ENCODE measurements at places on chromosomes 3 and 15.

DNA sequence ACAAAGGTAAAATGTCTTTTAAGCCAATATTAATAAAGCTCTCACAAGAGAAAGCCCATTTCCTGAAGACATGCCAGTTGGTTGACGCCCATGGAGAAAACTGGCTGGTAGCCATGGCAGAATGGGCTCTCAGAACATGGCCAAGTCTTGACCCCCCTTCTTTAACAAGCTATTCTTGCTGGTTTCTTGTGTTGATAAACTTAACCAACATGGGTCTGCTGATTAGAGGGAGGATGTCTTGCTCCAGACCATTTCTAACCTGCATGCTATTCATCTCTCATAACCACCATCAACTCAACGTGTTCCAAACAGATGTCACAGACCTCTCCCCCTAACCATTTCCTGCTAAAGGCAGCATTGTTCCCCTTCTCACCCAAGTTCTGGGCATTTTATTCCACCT is 25.7 kb downstream of the NTRK3 start:
- no peak for DNase-seq

DNA sequence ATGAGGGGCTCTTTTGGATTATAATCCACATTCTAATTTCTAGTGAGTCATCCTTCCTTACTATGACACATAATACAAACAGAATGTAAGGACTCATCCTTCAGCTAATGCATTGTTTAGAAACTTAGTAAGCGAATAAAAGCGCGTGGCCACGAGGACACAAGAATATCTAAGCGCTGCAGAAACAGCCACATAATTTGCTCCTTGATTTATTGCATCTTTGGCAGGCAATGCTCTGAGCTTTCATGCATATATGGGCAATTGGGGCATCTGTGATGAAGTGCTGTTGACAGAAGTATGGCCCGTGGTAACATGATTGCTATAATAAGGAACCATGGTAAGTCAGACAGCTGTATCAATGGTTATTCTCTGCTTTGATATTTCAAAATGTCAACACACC is 191.3 kb upstream of the ZNF385D start:
- peak; percentile 98 for DNase-seq

GRCh38 chr3:129184396-129184657 is 631 bp upstream of the CNBP start:
- DNase-seq: no peak

- no peak for DNase-seq
Measured at GRCh38 chr15:95832668-95833067, 497.8 kb upstream of the NR2F2 start.

DNA sequence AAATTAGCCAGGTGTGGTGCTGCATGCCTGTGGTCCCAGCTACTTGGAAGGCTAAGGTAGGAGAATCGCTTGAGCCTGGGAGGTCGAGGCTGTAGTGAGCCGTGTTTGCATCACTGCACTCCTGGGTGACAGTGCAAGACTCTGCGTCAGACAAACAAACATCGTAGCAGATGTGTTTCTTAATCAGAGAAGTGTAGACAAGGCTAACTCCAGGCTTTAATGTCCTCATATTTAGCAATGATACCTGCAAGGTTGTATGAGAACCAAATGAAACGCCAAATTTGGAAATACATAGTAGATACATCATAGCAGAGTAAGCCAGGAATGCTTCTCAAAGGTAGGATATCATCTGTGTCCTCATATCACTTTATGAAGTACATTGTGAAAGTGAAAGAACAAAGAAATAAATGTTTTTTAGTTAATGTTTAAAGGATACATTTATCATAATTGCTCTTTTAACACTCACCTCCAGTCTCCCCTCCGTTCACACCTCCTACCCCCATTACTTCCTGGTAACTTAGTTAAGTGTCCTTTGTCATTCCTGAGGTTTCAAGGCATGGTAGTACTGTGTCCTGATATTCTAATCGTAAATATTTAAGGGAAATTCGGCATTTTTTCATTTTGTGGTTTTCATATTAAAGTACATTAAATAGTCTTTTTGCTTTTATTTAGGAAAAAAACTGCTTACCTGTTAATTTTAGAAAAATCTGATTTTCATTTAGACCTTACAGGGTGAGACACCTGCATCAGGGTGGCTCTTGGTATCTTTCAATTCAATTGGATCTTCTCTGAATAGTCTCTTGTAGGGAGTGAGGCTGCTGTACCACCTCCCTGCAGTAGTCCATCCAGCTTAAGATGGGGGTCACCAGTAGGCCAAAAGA is 96.1 kb downstream of the OPA1 start:
- DNase-seq: no peak

DNA sequence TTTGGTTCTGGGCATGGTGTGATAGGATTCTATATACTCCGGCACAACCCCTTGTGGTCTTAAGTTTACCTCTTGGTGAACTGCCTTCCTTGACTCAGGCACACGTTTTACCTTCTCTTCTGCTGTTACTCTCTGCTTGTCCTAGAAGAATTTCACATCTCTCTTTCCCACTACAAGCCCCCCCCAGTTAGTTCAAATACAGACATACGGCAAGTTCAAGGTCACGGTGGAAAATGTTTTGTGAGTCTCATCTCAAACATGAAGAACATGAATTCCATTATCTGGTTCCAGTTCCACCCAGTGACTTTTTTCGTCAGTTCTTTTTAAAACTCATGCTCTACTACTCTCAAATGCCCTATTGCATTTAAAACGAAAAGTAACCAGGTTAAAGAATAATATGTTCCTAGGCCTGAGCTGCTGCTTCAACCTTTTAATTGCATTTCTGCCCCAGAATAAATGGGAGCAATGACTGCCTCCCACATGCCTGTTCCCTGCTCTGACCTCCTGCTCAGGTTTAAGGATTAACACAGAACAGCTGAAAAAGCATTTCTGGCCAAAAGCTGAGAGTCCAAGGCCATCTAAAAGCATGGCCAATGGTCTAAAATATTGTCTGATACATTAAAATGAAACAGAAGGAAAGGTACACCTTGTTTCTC is 132.8 kb downstream of the OSBPL10 start:
- DNase-seq: no peak

DNA sequence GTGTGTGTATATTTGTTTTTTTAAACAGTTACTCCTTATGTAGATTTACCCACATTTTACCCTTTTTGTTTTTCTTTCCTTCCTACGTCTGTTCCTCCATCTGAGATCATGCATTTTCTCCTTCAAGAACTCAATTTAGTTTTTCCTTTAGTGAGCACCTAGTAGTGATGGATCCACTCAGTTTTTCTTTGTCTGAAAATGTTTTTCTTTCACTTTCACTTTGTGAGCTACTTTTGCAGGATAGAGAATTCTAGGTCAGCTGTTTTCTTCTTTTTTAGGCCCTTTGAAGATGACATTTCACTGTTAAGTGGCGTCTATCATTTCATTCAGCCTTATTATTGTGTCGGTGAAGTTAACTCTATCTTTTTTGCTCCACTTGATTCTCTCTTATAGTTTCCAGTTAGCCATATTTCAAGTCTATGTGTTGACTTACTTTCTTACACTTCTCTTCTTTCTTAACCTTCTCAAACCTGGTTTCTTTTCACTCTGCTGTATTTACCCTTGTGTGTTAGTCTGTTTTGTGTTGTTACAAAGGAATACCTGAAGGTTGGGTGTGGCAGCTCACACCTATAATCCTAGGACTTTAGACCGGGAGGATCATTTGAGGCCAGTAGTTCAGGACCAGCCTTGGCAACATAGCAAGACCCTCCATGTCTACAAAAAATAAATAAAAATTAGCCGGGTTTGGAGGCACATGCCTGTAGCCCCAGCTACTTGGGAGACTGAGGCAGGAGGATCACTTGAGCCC is 55.8 kb downstream of the PRKCI start:
- no peak for DNase-seq

- DNase-seq: no peak
Measured at GRCh38 chr3:33236005-33236404, 17.4 kb upstream of the SUSD5 start.

- no peak for DNase-seq
Measured at GRCh38 chr3:25262322-25262721, 165.7 kb upstream of the RARB start.

DNA sequence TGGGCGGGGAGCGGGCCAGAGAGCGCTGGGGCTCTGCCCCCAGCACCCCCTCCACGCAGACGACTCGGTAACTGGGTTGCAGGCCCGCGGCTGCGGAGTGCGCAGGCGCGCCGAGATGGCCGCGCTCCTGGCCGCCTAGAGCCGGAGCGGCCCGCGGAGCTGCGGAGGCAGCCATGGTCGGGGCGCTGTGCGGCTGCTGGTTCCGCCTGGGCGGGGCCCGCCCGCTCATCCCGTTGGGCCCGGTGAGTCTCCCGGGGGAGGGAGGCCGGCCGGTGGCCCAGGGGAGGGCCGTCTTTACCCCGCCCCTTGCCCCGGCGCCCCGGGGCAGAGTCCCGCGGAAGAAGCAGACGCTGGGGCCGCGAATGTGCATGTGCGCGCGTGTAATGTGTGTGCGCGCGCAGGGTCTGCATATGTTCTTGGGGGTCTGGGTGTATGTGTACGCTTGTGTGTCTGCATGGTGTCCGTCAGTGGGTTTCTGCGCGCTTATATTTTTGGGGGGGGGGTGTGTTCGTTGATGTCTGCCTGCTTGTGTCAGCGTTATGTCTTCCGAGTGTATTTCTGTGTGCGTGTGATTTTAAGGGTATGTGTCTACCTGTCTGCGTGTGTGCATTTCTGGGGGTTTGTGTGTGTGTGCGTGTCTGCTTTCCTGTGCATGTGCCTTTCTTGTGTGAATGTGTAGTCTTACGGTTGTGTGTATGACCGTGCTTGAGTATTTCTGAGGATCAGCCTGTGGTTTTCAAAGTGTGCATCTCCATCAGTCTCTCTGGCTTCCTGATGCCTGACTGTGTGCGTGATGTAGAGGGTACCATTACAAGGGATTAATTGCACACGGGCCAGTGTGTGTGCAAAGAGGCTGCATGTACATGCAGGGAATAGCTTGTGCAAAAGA is at the start of gene ABHD14A:
Gene ABHD14A (plus strand): TSS at position 102 of the 889 bp plus-strand sequence. CDS start 72 bp downstream, at position 174.
- DNase-seq: peak; percentile 64

DNA sequence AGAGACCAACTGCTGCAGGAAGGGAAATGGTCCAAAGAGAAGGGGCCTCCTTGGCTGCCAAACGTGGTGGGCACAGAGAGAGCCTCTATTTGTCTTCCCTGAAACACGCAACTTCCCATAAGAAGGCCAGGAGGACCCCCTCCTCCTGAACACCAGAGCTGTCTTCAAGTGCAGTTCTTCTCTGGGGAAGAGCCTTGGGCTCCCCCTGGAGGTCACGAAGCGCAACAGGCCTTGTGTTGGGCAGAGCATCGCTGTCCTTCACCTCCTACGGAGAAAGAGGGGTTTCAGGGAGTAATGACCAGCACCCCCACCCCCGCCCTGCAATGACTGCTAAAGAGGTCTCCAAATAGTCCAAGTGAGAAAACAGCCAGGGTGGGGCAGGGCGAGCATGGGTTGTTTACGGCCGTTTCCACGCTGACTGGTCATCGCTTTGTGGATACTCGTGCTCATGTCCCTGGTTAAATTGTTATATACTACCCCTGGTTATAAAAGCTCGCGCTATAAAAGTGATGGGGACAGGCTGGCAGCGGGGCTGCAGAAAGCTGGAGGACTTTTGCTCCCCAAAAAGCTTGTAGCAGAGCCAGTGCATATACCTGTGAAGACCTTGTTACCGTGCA is 397.5 kb upstream of the ATP10A start:
- DNase-seq: peak; percentile 35

GRCh38 chr15:43219929-43220928 is 589 bp downstream of the EPB42 start:
- DNase-seq: no peak

GRCh38 chr15:22959321-22960101 is 20.7 kb downstream of the CYFIP1 start:
- no peak for DNase-seq

GRCh38 chr3:197555281-197556261 is at the start of gene BDH1:
Gene BDH1 (minus strand): TSS chr3:197555968. CDS start chr3:197546443, 9,525 bp downstream.
- DNase-seq: peak; percentile 10

DNA sequence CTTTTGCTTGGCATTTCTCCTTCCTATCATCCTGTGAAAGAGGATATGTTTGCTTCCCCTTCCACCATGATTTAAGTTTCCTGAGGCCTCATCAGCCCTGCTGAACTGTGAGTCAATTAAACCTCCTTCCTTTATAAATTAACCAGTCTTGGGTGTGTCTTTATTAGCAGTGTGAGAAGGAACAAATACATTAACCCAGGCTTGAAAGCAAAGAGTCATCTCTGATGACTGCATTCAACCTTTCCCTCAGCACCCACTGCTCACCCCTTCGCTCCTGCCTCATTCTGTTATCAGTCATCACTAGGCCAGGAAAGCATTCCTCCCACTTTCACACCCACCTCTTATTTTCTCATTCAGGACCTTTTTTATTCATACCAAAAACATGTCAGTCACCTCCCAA is 59.6 kb upstream of the CASR start:
- DNase-seq: no peak

GRCh38 chr3:157069846-157070677 is 89.9 kb downstream of the CCNL1 start:
- DNase-seq: no peak

- peak; percentile 21 for DNase-seq
Measured at GRCh38 chr3:76438971-76439370, 600.9 kb upstream of the ROBO2 start.

DNA sequence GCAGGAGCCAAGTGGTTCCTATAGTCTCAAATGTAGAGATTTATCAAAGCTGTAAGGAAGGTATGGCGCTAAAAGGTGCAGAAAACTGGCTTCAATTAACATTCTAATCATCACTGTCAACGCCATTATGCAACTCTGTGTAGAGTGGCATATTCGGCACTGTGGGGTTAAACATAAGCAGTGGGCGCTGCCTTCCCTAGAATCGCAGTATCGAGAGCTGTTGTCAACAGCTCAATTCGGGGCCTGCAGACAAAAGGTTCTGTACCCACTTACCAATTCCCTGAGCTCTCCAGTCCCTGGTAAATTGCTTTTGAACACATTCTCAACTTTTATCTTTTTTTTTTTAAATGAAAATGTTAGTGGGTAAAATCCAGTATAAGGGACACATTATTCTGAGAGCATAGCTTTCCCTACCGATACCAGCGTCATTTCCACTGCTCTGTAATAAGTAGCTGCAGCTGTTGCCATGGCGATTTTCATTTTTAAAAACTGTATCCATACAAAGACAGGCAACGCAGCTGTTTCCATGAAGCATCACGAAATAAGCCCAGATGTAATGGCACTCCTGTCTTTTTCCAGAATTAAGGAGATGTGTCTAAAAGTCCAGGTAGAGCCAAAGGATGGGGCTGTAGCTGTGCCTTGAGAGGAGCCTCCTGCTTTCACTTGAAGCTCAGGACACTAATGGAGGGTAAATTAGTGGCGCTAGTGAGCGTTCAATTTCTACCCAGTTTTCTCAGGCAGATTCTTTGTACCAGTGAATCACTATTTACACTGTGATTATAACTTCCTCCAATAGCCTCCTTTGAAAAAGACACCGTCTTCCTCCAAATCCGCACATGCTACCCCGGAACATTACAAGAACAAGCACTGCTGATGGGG is 250.3 kb downstream of the SLC9A9 start:
- DNase-seq: no peak

- DNase-seq: no peak
Measured at GRCh38 chr3:119664370-119664769, 4.0 kb upstream of the POPDC2 start.

DNA sequence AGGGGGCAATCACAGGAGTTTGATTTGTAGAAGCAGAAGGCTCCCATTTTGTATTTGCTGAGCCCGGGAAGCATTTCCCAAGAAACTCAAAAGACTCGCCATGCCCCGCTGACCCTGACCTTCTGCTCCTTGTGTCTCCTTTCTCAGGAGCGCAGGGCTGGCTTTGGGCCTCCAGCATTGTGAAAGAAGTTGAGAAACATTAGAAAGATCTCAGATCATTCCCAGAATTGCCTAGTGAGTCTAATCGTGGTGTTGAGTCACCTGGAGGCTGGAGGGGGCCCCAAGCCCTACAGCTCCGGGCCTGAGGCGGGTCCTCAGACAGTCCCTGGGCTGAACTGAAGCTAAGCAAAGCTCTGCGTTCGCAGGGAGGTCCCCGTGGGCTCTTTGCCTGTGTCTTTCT is 10.9 kb upstream of the PIGZ start:
- peak; percentile 54 for DNase-seq

Data from fibroblast of skin of right quadriceps (primary cell).